ENCODE measurements at places on chromosomes 12 and 14. TPM values are rescaled to one million over a fixed set of nuclear protein-coding genes. Genes with fewer than 3 reads are reported as not detected.

DNA sequence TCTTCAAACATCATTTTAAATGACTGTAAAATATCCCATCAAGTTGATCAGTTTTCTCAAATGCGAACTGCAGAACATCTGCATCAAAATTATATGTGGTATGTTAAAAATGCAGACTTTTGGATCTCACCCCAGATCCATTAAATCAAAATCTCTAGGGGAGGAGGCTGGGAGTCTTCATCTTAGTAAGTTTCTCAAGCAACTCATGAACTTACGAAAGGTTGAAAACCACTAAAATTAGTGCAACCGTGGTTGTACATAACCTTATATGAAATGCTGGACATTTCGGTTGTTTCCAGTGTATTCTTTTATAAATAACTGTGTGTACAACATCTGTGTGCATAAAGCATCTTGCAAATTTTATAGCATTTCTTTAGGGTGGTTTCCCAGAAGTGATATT lies 39.2 kb downstream of the ZFP36L1 start:
- DNase-seq, result no peak

DNA sequence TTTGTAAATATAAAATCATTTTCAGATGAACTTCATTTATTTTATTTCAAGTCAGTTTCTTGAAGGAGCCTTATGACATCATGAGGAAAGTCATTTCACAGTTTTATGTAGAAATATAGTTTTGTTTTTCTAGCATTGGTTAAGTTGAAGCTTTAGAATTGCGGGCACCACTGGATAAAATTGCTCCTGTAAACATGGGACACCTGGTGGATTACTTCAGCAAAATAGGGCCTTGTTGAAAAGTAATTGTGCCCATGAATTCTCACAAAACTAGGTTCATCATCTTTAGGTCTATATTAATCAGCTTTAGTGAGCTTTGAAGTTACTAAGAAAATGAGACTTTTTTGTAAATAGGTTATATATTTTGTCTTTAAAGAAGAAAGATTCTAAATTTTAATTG lies 25.3 kb downstream of the CNTN1 start:
- DNase-seq, result no peak

DNA sequence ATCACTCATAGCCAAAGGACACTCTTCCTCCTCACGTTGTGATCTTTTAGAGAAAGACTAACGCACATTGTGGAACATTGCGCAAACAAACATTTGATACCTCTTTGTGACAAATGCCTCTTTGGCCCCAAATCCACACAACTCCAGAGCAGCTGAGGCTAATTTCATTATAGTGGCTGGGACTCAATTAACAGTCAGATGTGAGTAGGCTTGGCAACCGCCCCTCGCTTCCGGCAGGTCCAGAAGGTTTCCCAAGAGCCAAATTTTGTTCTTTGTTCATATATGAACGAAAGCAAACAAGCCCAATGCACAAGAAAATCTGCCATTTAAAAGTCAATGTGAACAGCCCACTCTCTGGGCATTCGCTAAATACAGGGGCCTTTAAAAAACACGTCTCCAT lies 273.9 kb downstream of the GLT1D1 start:
- DNase-seq, result no peak

DNA sequence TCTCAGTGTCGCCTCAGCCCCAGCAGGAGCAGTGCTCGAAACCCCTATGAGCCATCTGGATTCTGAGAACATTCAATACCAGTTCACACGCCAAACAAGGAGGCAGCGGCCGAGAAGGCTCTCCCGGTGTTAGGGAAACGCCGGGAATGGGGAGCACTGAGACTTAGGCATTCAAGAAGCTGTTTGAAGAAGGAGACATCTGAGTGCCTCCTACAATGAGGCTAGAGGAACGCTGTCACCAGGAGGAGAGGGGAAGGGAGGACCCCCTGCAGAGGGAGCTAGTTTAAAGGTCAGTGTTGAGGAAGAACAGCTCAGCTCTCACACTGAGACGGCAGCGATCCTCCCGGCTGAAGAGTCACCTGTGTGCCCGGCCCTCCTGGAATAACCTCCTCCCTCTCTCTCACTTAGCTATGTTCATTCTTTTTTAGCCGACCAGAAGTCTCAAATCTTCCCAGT lies 69.9 kb downstream of the SERPINA3 start:
- DNase-seq, result peak; percentile 31

- DNase-seq, result no peak
These were observed 153.3 kb downstream of the PRKCH start for GRCh38 chr14:61474701-61475100.

DNA sequence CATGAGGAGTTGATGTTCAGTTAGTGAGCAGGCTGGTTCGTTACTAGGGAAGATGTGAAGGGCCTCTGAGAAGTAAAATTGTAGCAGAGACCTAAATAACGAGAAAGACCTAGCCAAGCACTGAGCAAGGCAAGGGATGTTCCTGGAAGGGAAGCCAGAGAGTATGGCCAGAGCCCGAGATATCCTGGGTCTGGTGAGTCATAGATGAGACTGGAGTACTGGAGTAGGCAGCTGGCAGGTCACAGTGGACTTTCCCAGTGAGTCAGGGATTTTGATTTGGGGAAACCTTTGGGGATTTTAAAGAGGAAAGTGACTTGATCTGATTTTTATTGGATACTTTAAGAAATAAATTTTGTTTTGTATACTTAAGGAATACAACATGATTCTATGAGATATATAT lies 369.0 kb downstream of the DIO2 start:
- DNase-seq, result no peak

GRCh38 chr12:109720152-109720856 lies 6.7 kb downstream of the FAM222A start:
- peak; percentile 96 for DNase-seq

DNA sequence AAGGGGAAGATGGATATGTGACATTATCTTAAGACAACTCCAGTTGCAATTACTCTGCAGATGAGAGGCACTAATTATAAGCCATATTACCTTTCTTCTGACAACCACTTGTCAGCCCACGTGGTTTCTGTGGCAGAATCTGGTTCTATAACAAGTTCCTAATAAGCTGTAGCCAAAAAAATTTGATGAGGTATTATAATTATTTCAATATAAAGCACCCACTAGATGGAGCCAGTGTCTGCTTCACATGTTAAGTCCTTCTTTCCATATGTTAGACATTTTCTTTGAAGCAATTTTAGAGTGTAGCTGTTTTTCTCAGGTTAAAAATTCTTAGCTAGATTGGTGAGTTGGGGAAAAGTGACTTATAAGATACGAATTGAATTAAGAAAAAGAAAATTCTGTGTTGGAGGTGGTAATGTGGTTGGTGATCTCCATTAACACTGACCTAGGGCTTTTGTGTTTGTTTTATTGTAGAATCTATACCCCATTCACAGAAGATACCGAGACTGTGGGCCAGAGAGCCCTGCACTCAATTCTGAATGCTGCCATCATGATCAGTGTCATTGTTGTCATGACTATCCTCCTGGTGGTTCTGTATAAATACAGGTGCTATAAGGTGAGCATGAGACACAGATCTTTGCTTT lies 36.9 kb downstream of the PSEN1 start:
- peak; percentile 35 for DNase-seq

DNA sequence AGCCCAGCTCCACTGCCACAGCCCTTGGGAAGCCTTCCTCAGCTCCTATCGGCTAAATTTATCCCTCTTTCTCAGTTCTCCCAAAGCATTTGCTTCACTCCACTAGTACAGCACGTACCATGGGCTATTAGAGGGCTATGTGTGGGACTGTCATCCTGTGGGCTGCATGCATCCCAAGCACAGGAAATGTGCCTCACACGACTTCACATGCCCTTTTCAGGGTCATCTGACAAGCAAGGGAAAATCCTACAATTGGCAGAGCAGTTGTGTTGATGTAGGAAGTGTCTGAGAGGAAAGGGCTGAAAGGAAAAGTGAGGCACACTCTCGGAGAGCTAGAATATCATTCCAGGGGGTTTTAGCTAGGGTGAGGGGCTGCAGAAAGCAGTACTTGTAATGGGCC lies 47.6 kb downstream of the NINJ2 start:
- no peak for DNase-seq

Gene ESR2
- total RNA-seq, result 0.21 TPM

- no peak for DNase-seq
These were observed 3.0 kb downstream of the FIGNL2 start for GRCh38 chr12:51845482-51845881.

DNA sequence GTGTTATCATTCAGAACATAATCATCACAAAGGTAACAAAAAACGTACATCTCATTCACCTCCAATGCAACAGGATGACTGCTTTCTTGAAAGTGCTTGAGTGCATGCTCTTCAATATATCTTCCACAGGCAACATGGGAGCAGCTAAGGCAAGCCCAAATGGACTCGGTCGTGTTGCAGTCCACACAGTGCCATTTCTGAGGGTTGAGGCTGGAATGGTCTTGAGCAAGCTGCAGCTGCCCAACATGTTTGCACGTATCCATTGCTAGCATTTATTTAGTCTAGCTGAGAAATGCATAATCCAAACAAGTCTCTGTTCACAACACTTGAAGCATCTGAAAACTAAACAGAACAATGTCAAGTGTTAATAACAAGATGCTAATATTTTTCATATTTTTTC lies 17.3 kb downstream of the USP44 start:
- DNase-seq, result no peak

DNA sequence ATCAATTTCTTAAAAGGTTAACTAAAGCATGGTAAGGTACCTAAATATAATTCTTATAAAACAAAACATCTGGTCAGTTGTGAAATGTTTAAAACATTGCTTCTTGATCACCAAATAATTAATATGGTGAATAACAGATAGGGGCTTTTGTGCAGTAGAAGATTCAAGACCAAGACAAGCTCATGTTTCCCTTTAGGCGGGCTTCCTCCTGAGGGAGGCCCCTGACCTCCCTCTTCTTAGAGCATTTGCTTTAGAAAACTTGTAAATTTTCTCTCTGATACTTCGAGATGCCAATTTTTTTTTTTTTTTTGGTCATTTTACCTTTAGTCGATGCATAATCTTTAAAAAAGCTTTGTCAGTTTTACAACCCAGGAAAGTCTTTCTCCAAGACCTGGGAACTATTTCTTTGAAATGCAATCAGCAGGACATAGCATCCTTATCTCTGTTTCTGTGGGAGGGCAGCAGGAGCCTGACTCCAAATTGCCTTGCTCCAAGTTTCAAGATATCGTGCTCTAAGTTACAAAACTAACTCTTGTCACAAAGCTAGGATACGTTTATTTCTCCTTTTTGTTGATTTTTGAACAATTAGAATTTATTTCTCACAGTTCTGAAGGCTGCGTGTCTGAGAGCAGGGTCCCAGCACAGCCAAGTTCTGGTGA lies 66.6 kb upstream of the BICD1 start:
- DNase-seq, result no peak

DNA sequence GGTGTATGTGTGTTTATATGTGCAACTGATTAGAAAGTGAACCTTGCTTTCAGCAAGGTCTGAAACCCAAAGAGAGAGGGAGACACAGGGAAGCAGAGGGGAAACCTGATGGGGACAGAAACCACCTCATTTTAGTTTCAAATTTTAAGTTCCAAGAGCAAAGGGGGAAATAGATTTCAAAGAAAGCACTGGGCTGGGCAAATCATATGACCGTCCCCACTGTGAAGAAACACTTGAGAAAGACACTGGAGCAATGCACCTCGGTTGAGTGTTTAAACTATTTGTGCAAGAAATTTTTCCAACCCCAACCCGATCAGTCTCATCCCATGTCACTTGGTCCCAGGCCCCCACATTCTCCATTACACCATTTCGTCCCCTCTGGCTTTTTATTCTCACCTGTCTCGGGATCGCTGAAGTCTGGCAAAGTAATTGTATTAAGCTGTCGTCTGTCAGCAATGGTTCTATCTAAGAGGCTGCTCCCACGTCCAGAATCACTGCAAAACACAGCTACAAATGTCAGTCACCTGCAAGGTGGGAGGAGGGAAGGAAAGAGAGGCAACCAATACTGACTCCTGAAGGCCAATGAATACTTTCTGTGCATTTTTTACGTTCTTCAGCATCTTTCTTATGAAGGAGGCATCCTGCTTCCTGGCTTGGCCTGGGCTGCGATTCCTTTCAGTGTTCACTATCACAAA lies 205.7 kb downstream of the TTC7B start:
- no peak for DNase-seq

GRCh38 chr14:68519671-68520187 lies 273.1 kb downstream of the ZFP36L1 start:
- DNase-seq, result no peak

Gene SLC6A13
- total RNA-seq, result not detected

Gene NUDT14
- 5.5 TPM for total RNA-seq

- peak; percentile 71 for DNase-seq
These were observed 743 bp downstream of the PUS1 start for GRCh38 chr12:131929581-131930456.

- DNase-seq, result peak; percentile 72
These were observed 221.8 kb upstream of the SSTR1 start for GRCh38 chr14:37985826-37986470.

Gene NOVA1
- total RNA-seq, result 37.9 TPM

DNA sequence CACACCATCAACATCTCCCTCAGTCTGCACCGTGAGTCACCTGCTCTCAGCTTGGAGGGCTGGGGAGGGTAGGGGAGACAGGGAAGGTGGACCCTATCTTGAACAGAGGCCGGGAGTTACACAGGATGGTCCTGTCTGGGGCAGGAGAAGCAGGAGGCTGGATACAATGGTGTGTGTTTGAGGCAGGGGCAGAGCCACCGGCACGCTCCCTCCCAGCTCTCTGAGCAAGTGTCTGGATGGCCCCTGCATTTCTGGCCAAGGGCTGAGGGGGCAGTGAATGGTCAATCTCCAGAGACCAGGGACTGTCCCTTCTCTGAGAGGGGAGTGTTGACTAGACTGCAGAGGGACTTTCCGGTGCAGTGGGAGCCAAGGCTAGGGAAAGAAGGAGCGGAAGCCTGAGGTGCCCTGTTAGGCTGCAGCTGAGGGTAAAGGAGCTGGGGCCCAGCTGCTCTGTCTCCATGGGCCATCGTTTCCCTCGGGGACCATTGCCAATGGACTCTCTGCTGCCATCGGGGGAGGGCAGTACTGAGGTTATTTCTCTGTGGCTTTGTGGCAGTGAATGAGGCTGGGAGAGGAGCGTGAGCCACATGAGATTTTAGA lies 1.9 kb downstream of the LRP1-AS start:
- no peak for DNase-seq

Gene LMO3
- total RNA-seq, result 54.3 TPM
